ENCODE measurements at places on chromosomes 13 and 19. TPM values are rescaled to one million over a fixed set of nuclear protein-coding genes. Genes with fewer than 3 reads are reported as not detected.
A peak's percentile ranks its signal among the peaks of the same experiment; 100 is the strongest.

DNA sequence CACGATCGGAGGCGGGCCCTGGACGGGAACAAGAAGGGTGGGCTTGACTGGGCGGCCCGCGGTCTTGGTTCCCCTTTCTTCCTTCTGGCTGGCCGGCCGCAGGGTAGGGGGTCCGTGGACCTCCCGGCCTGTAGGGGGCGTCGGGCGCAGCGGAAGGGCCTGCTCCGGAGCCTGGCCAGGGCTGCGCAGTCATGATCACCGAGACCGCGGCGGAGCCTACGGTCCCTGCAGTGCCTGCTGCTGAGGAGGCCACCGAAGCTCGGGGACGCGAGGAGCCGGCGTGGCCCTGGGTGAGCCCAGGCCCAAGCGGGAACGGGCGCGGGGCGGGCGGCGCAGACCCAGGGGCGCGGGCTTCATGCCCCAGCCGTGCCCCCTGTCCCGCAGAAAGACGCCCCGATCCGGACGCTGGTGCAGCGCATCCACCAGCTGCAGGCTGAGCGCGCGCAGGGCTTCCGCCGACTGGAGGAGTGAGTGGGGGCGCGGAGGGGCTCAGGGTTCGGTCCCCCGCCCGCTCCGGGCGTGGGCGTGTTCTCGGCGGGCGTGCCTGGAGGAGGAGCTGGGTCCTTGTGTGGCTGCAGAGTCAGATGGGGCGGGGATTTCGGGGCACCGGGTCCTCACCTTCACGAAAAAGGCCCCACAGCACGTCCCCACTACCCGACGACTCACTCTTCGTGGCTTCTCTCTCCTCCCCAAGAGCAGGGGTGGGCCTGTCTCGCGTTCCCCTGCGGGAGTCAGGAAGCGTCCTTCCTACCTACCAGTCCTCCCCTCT is at the start of gene REX1BD:
TSS of gene REX1BD (plus strand) at position 188 of the 769 bp plus-strand sequence. CDS start at position 192, 4 bp downstream.
- DNase-seq, result peak; percentile 95

Gene ZNF83
- 13.7 TPM for total RNA-seq

GRCh38 chr13:51637852-51638215 is 53.6 kb downstream of the WDFY2 start:
- DNase-seq, result no peak

Gene SHISA2
- 0.55 TPM for total RNA-seq

GRCh38 chr19:16160445-16160942 is 12.8 kb downstream of the CIB3 start:
- DNase-seq, result no peak

GRCh38 chr13:37686501-37686900 is 87.9 kb upstream of the POSTN start:
- no peak for DNase-seq

Gene CDC42EP5
- total RNA-seq, result 9.9 TPM

DNA sequence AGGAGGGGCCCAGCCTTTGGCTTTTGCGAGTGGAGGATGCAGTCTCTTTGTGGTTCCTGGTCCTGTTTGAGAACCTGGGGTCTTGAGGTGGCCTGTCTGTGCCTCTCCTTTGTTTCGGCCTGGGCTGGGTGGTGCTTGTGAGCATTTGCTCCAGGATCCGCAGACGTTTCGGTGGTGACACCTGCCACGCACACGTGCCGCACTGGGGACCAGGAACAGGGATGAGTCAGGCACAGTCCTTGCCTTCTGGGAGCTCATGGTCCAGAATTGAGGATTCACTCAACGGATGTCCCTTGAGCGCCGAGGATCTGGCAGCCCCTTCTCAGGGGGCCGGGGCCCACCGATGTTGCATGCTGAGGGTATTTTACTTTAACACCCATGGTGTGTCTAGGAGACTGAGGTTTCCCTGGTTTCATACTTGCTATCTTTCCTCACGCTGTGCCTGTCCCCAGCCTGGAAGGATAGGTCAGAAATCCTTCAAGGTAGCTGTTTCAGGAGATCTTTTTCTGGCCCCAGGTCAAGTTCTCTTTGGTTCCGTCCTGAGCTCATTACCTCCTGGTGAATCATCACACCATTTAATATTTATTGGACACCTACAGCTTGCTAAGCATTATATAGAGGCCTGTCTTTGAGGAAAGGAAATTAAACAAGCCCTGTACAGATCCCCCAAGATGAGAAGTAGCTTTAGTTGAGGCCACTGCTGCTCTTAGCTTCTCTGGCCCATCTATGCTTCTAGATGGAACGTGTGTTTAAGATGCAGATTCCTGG is 5.1 kb downstream of the HDGFL2 start:
- no peak for DNase-seq

Gene ZNF568
- 7.3 TPM for total RNA-seq

Data from pancreas (tissue), 10 donors.